NCI-H226 (cell line): ENCODE measurements at places on chromosomes 13 and 19.

GRCh38 chr19:49157445-49158224 is at the start of gene TRPM4:
Gene TRPM4 (plus strand): TSS chr19:49157792. CDS start chr19:49157867, 75 bp downstream.
- peak; percentile 75 for DNase-seq

DNA sequence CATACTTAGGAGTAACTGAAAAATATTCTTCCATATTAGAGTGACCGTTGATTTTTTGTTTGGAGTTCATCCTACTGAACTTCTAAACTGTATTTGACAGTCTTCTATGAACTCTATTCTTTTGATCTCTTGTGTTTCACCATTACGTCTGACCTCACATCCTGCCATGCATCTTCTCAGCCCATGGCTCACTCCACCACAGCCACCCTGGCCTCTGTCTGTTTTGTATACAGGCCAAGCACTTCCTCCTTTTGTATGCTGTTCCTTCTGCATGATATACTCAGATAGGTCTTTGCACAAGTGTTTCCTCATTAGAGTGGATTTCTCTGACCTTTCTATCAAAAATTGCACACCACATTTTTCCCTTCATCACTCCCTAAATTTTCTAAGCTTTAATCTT is 119.9 kb downstream of the MAB21L1 start:
- no peak for DNase-seq

DNA sequence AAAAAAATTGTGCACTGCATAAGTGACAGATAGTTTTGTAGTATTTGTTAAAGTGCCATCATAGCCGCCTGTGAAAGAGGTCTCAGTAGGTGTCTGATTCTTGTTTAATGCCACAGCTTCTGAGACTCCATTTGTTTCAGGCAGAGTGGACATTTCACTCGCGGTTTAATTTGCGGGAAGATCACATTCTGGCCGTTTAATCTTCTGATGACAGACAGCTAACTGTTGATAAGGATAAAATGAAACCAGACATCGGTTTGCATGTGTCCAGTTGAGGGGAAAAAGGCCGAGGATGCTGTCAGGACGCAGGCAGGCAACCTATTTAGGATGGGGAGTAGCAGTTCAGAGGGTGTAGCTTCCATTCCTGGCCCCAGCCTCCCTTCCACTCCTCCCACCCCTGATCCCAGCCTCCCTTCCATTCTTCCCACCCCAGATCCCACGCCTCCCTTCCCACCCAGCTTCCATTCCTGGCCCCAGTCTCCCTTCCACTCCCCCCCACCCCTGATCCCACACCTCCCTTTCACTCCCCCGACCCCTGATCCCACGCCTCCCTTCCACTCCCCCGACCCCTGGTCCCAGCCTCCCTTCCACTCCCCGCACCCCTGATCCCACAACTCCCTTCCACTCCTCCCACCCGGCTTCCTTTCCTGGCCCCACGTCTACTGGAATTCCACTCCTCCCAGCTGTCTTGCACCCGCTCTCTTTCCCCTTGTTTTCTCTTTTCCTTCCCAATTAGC is 23.8 kb downstream of the ATP11A start:
- peak; percentile 56 for DNase-seq

GRCh38 chr13:21675095-21675991 is 4.5 kb downstream of the FGF9 start:
- DNase-seq: no peak

DNA sequence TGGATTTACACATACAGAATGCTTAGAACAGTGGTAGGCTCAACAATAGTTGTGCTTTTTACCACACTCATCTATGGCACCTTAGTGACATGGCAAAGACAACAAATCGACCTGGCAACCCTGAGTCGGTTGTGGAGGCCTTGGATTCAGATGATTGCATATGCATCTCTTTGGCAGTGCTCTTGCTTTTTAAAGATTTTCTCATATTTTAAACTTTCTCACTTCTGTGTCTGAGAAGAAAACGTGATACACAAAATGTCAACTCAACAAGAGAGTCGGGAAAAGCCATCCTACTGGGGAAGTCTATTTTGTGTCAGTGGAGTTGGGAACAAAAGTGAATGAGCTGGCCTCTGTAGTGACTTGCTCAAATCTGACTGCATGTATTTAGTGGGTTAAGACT is 85.8 kb downstream of the ATP8A2 start:
- DNase-seq: no peak

- DNase-seq: peak; percentile 49
Observed at GRCh38 chr19:40594657-40595091, 6.5 kb upstream of the LTBP4 start.

GRCh38 chr13:52938065-52938464 is 89.6 kb upstream of the PCDH8 start:
- DNase-seq: no peak

- DNase-seq: no peak
Observed at GRCh38 chr13:34254366-34254765, 436.4 kb downstream of the RFC3 start.

GRCh38 chr13:61766667-61767058 is 351.0 kb upstream of the PCDH20 start:
- DNase-seq: no peak

DNA sequence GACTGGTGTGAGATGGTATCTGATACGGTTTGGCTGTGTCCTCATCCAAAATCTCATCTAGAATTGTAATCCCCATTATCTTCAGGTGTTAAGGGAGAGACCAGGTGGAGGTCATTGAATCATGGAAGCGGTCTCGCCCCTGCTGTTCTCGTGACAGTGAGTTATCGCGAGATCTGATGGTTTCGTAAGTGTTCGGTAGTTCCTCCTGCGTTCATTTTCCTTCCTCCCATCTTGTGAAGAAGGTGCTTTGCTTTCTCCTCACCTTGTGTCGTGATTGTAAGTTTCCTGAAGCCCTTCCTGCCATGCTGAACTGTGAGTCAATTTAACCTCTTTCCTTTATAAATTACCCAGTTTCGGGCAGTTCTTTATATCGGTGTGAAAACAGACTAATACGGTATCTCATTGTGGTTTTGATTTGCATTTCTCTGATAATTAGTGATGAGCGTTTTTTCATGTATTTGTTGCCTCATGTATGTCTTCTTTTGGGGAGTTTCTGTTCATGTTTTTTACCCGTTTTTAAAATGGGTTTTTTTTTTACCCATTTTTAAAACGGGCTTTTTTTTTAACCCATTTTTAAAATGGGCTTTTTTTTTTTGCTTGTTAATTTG is 102.8 kb upstream of the SLC10A2 start:
- DNase-seq: no peak

DNA sequence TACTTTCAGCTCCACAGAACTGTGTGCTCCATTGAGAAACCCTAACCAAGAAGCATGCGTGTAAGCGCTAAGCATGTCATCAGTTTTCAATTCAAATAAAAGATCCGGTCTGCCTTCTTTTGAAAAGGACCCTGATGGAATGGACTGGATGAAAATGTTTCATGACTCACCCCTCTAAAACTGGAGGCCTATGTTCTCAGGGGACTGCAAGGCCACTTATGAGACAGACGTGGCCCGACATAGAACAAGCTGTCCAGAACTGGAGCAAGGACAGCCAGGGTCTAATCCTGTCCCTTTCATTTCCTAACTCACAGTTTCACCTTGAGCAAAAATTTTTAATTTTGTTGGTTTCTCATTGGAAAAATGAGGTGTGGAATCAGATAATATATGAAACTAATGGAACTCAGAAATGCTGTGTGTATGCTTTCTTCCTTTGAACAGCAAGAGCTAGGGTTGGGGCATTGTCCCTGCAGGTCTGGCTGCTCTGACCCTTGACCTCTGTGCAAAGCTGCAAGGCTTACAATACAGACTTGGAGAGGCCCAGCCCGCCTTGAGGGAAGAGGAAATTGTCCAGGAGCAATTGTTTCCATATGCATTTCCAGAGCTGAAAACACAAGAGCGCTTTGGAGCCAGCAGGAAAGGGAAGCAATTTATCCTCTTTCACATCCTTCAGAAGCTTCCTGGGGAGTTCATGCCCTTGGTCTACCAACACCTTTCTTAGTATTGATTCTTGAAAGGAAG is 553.4 kb upstream of the KLF12 start:
- DNase-seq: no peak

GRCh38 chr13:23348262-23349127 is 85.0 kb downstream of the SACS start:
- no peak for DNase-seq

- DNase-seq: peak; percentile 40
Observed at GRCh38 chr13:36428086-36428485, 4.2 kb upstream of the CCNA1 start.

DNA sequence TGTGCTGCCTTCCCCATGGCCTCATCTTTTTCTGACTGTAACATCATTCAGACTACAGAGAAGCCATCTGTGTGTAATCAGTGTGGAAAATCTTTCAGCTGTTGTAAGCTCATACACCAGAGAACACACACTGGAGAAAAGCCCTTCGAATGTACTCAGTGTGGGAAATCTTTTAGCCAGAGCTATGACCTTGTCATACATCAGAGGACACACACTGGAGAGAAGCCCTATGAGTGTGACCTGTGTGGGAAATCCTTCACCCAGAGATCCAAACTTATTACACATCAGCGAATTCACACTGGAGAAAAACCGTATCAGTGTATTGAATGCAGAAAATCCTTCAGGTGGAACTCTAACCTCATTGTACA is 17.2 kb upstream of the ZNF8 start:
- DNase-seq: no peak

- no peak for DNase-seq
Observed at GRCh38 chr13:46795321-46795720, 1.6 kb downstream of the ESD start.

GRCh38 chr13:112771139-112771876 is 81.5 kb downstream of the ATP11A start:
- no peak for DNase-seq

- no peak for DNase-seq
Observed at GRCh38 chr19:39994361-39994760, 2.5 kb upstream of the ZNF546 start.

DNA sequence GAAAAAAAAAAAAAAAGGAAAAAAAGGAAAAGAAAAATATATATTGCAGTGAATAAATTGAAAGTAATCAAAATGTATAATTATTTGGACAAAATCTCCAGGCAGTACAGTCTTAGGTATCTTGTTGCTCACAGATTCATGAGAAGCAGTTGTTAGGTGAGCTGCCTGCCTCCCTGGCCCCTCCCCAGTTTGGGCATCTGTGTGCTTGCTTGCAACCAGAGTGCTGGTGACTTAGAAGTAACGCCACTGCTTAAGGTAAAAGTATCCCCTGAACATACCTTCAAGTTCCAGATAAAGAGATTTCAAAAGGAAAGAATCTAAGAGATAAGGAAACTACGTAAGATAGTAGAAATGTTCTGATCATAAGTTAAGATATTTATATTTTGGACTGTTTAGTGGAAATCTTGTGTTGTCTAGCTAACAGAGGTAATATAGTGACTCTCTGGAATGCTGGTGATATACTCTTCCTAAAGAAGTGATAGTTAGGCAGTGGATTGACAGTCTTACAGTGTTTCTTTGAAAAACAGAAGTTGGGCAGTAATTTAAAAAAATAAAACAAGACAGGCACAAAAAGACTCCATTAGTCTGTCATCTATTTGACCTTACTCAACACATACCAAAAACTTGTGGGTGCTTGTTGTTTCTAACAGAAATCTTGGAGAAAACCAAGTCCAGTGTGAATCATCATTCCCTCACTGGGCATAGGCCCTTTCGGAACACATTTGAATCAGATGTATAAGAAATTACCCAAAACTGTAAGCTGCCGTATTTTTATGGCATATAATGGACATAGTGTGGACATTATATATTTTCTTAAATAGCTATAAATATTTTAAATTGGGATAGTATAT is 38.3 kb upstream of the KCTD4 start:
- peak; percentile 64 for DNase-seq

DNA sequence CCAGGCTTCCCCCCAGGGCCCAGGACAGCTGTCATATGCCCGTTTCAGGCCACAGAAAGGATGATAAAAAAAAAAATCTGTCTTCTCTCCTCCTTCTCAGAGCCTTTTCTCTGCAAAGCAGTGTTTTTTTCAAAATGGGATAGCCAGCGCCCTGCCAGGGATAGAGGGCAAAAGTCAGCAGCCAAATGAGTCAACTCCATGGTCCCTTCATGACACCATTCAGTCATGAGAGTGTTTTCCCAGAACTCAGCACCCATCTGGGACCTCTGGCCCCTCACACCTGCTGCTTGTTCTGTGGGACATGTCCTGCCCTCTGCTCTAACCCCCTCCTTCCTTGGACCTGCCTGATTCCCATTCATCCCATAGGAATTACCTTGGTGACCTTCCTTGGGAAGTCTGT is 95.0 kb downstream of the CYSLTR2 start:
- no peak for DNase-seq

- peak; percentile 73 for DNase-seq
Observed at GRCh38 chr19:703651-704446, 4.9 kb upstream of the PALM start.

DNA sequence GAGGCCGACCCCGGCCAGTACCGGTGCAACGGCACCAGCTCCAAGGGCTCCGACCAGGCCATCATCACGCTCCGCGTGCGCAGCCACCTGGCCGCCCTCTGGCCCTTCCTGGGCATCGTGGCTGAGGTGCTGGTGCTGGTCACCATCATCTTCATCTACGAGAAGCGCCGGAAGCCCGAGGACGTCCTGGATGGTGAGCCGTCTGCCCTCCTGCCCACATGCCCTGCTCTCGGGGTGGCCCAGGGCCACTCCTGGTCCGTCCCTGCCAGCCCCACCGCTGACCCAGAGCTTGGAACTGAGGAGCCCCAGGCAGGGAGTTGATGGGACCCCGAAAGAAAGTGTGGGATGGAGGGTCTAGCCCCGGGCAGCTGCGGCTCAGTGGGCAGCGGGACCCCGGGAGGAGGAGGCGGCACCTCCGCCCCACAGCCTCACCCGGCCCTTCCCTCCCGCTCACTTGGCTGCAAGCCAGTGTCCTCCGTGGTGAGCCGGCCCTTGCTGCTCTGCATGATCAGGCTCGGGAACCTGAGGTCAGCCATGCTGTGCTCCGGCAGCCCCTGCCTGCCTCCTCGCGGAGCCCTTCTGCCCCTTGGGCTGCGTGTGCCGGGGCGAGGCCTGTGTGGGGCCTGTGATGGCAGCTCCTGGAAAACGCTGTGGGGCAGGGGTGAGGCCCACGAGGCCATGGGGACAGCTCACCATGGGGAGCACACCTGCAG is 8.1 kb upstream of the HCN2 start:
- no peak for DNase-seq

DNA sequence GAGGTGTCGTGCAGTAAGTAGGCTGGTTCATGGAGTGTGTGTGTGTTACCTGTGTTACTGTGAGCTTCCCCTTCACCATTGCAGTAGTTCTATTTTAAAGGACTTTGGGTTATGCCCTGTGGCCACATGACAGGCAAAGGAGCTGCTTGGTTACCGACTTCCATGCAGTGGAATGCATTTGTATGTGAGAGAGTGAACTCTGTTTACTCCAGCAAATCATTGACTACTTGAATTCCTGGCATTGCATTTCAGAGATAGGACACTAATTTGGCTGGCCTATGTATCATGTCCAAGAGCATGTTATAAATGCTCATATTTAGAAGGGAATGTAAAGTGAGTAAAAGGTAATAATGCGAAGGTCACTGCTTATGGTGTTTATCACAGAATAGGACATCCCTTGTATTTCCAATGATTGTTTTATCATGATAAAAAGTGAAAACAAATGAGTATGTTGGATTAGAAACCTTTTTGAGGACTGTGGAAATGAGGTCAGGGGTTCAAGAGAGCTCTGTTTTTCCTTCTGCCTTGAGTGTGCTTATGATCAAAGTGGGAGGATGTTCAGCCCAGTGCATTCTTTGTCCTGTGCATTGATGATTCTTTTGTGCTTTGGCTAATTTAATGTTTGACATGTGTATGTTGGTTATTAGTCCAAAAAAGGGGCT is 156.5 kb downstream of the LMO7 start:
- peak; percentile 41 for DNase-seq
